ENCODE measurements at places on chromosomes 7 and 10.

DNA sequence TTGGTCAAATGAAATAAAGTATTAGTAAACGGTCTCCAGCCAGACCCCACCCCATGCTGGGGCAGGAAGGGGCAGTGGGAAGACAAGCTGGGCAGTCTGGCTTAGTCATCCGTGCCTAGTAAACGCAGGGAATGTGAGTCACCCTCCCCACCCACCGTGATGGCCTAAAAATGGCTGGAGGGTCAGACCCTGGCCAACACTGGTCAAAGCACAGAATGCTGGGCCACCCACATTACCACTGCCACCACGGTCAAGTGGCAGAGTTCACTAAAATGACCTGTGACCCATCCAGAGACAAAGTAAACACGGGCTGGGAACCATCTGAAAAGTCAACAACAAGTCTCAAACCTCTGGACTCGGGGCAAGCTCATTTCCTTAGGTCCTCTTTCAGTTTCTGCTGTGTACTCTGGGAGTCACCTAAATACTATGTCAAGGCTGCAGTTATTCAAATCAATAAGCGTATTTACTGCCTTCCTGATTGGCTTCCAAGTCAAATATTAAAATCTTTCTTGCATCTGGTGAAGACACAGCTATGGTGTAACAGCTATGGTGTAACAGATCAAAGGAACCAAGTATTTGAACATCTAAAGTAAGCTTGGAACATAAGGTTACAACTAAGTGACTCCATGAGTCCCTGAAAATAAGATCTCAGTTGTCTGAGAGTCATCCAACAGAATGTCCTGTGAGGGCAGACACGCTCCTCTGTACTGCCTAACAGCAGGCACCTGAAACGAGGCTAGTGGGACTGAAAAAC lies 3.0 kb downstream of the ZFAND2A start:
- DNase-seq, result no peak

GRCh38 chr10:102831322-102832071 lies 5.7 kb downstream of the CYP17A1 start:
- DNase-seq, result no peak

DNA sequence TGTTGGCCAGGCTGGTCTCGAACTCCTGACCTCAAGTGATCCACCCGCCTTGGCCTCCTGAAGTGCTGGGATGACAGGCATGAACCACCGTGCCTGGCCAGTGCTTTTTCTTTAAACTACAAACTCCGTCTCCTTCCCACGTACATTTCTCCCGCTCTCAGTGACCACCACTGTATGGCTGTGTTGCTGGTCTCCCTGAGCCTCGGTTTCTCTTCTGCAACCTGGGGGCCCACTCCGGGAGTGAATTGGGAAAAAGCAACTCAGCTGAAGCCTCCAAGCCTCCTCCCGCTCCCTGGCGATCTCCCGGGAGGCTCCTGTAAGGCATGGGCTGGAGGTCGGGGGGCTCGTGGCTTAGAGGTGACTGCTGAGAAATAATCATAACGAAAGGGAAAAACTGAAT lies 136.3 kb downstream of the ELFN1 start:
- DNase-seq, result no peak

DNA sequence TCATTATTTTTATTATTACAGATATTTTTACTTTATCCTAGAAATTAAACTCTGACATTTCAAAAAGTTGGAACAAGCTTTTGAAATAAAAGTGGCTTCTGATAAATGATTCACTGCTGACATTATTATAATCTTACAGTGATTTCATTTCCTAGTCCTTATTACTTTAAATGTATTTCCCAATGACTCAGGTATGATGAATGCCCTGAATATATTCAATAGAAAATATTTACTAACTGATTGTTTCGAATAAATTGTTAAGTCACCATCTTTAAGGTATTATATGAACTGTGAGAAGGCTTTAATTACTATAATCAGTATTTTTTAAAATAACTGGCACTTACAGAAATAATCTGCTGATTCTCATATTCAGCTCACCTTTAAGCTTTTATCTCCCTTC lies 21.6 kb downstream of the DKK1 start:
- no peak for DNase-seq

DNA sequence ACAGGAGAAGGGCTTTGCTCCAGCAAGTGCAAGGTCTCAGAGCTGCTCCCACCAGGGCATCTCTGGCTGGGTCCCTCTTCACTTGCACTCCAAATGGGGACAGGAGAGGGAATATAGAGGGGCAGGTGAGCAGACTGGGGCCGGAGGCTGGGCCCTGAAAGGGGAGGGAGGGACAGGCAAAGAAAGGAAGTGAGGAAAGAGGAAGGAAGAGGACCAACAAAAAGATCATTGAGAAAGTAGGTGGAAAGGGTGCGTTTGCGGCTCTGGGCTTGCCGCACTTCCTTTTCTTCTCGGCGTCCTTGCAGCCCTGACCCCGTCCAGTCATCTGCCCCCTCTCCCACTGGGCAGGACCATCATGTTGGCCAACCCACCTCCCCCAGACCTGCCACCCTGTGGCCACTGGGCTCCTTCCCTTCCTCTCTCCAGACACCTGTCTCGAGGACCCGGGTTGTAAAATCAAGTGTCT lies 14.0 kb downstream of the ITPRIP start:
- DNase-seq, result peak; percentile 51

- DNase-seq, result peak; percentile 58
Measured at GRCh38 chr10:12051241-12051640, 8.6 kb upstream of the UPF2 start.

GRCh38 chr7:23955600-23956149 lies 245.7 kb downstream of the STK31 start:
- DNase-seq, result no peak

- DNase-seq, result no peak
Measured at GRCh38 chr10:104099269-104099668, 13.6 kb upstream of the COL17A1 start.

DNA sequence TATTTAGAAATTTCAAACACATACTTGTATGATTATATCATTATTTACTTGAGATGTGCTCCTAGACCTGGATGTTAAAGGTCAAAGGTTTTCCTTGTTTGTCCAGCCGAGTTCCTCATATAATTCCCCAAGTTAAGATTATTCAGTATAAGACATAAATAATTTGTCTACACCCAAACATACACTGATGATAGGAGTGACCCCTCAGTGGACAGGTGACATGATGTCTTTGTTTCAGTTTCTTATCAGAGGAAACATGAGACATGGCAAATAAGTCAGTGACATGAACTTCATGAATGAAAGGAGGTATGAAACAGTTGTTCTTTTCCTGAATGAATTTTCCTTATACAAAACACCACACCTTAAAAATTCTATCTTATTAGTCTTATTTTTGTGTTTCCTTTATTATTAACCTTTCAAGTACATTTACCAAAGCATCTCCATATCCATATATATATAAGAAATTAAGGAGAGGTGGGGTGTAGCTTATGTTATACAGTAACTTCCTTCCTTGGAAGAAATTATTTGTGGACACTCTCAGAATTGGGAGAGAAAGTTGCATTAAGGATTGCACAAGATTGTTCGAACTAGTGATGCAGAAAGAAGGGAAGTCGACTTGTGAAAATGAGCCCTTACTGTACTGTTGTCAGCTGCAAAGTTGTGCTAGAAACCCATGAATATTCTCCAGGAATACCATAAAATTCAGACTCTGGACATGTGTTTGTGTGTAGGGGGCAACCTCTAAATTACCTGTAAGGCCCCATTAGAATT lies 60.5 kb downstream of the POM121L12 start:
- DNase-seq, result no peak

- DNase-seq, result no peak
Measured at GRCh38 chr7:29177963-29178600, 16.5 kb upstream of the CHN2 start.

GRCh38 chr10:76040107-76040829 lies 608.8 kb downstream of the LRMDA start:
- DNase-seq, result no peak

GRCh38 chr7:131654668-131655326 lies 98.4 kb upstream of the PODXL start:
- DNase-seq, result peak; percentile 79

DNA sequence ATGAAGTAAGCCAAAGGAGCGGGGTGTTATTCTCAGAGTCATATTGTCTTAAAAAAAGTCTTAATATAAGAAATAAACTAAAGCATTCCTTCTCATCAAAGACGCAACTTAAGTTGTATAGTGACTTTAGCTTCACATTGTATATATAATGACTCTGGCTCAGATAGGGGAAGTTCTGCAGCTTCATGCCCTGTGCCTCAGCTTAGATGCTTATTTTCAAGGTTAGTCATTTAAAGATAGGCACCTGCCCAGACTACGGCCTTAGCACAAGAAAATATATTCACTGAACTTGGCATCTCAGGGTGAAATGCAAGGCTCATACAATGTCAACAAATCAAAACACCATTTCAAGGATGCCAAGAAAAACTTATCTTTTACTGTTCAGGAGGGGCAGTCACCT lies 52.8 kb upstream of the DNAJB12 start:
- DNase-seq, result no peak

- no peak for DNase-seq
Measured at GRCh38 chr10:68371604-68372003, 35.5 kb downstream of the RUFY2 start.

DNA sequence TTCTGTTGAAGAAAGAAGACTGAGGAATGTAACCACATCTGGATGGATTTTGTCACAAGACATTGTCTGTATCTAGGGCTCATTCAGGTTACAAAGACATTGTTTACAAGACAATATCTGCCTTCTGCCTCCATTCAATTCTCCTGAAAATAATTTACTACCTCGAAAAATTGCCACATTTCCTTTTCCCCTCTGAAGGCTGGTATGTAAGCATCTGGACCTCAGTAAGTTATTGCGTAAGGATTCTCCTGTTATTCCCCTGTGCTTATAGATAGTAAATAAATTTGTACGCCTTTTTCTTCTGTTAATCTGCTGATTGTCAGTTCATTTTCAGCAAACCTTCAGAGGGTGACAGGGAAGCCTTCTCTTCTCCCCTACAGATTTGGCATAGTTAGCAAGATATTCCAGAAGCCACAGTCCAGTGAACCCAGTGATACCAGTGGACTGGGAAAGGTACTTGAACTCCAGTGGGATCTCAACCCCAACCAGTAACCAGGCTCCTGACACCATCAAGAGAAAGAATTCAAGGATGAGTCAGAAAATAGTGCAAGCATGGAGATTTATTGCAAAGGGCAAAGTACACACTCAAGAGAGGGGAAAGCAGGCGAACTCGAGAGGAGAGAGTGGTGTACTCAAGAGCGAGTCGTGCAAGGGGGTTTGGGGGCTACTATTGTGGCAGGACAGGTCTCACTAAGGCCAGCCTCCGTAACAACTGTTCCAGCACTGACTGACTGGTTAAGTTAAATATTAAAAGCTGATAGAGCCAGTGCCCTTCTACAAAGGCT lies 706.9 kb upstream of the GHITM start:
- DNase-seq, result no peak

- DNase-seq, result peak; percentile 68
Measured at GRCh38 chr10:72834183-72834825, 59.2 kb upstream of the OIT3 start.

DNA sequence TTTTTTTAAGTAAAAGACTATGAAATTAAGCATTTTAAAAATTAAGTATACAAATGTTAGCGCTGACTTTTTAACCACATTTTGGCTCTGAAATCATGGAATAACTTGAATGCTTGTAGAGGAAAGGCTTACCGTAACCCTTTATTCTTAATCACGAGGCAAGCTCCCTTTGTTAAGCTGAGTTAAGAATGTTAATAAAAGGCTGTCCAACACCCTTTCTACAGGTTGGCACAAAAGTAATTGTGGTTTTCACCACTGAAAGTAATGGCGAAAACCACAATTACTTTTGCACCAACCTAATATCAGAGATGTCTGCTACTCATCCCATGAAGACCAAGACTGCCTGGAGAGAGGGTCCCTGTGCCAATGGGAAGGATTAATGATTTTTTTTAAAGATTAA lies 70.6 kb downstream of the STK17A start:
- DNase-seq, result no peak

DNA sequence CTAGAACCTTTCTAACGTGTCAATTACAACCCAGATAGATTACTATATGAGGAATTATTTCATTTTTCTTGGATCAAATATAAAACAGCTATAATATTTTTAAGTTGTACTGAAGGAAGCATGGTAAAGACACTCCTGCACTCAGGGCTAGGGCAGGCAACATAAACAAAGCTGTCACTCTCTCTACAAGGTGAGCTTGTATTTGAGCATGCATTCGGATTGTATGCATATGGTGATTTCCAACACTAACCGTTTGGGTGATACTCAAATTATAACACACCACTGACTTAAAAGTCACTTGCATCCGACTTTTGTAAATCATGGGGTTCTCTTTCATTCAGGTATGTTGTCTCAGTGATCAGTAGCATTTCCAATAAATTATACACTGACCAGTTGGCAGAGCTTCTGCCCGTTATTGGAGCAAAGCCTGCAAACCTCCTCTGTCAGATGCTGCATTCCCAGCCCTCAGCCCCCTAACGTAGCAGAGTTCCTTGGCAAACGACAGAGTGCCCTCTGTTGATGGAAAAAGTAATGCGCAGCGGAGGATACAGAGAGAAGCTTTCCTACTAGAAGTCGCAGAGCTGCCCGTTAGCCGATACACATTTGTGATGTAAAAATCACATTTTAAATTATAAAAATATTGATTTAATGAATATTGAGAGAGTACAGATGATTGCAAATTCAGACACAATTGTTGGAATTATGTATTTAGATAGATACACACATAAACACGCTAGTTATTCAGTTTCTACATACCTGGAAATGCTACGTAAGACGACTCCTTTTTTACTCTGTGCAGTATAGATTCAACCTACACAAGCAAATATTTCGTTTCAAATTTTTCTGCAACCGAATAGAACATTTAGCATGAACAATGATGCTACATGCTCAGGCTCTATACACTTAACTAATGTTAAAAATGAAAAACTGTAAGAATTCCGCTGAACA lies 173.9 kb upstream of the SP4 start:
- peak; percentile 56 for DNase-seq

DNA sequence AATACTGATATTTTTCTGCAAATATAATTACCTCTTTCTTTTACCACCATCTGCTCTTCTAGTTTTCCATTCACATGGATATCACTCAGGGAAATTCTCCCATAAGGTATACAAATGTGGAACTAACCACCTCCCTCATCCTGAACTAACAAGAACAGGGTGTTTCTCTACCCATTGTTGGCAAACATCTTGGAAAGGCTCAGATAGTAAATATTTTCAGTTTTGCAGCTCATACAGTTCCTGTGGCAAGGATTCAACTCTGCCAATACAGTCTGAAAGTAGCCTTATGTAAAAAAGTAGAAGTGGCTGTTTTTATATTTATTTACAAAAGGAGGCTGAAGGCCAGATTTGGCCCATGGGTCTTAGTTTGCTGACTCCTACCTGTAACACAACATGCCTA lies 513.0 kb upstream of the TEX47 start:
- DNase-seq, result no peak

- DNase-seq, result peak; percentile 47
Measured at GRCh38 chr10:114043532-114044246, at the start of gene ADRB1. Gene ADRB1, plus strand, starts transcription at chr10:114043866. Its CDS starts 267 bp downstream, at chr10:114044133.

- DNase-seq, result no peak
Measured at GRCh38 chr10:88347597-88348304, 235.4 kb downstream of the RNLS start.

Measured in B cell (primary cell).